ENCODE measurements at places on chromosomes 7 and 10.

GRCh38 chr10:108427146-108427545, 1262.6 kb upstream of the SORCS1 start:
- DNase-seq = no peak

GRCh38 chr10:131311661-131312477, at the start of gene TCERG1L:
TSS of gene TCERG1L (minus strand) at chr10:131311721. CDS start at chr10:131311635, 86 bp downstream.
- no peak for DNase-seq

GRCh38 chr7:69676247-69676646, 78.0 kb downstream of the AUTS2 start:
- no peak for DNase-seq

DNA sequence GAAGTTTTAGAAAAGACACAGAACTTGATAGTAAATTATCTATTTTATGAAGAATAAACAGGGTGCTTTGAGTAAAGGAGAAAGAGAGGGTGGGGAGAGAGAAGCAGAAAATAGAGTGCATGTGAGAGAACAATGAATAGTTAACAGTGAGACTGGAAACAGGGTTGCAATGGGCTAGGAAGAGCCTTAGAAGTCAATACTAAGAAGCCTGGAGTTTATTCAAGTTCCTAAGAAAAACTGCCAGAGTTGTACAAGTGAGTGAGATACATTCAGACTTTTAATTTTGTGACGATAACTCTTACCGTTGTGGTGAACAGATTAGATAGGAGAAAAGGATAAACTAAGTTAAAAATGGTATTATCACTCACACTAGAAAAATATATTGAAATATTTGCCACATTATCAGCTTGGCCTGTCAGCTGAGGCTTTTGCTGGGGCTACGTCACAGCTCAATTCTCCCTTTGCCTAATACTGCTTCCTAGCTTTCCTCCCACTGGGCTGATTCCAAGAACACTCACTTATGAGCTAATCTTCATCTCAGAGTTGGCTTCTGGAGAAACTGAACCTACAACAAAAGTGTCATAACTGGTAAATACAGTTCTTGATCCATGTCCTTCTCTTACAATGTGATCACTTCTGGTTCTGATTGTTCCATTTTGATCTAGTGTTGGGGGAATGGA, 92.7 kb downstream of the SEMA3D start:
- no peak for DNase-seq

DNA sequence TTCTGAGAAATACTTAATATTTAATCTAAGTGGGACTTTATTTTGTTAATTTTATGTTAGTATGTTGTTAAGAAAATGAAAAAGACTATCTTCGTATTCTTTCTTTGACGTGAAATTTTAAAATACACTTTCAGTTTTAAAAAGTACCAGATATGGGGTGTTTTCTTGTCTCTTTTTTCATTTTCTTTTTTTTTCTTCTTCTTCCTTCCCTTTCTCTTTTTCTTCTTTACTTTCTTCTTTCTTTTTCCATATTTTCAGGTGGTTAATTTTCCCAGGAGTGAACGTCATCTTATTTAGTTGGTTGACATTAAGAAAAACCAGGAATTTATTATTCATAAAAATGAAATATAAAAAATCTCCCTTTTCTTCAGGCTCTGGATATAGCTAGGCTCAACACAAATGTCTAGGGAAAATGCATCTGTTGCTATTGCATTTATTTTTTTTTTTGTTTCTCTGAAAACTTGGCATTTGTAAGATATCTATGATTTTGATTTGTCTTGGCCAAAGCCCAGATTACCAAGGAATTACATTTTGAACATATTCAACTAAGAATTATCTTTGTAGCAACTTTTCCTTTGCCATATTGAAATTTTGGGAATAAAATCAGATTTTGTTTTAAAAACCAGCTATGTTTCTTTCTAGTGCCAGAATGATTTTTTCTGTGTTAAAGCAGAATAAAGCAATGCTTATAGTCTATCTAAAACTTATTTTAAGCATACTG, 241.3 kb upstream of the FOXP2 start:
- DNase-seq = no peak

All from putamen (tissue), 1 donor.